ENCODE measurements at places on chromosomes 3 and 15.

- no peak for DNase-seq
Observed at GRCh38 chr3:115141033-115141757, 5.9 kb downstream of the ZBTB20 start.

- DNase-seq: no peak
Observed at GRCh38 chr15:50116477-50116876, 2.6 kb downstream of the ATP8B4 start.

DNA sequence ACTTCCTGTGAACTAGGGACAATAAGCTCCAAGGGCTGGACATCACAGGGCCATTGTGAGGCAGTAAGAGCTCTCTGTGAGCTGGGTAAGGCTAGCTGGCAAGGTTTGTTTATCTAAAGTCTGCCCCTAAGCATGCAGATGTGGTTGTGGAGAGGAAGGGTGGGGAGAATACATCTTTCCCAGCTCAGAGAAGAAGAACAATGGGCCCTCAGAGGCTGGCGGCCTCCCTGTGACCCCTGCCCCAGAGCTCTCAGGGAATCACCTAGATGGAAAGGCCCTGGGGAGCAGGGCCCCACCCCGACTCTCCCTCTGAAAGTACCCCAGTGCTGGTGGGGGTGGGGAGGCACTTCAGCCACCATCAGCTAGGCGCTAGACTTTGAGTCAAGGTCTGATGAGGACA is 4.3 kb upstream of the AP3B2 start:
- no peak for DNase-seq

- DNase-seq: no peak
Observed at GRCh38 chr3:86056962-86057361, 934.0 kb downstream of the VGLL3 start.

GRCh38 chr15:40061212-40061901 is 22.4 kb upstream of the SRP14 start:
- DNase-seq: no peak

- DNase-seq: no peak
Observed at GRCh38 chr3:21894459-21895340, 143.7 kb upstream of the ZNF385D start.

DNA sequence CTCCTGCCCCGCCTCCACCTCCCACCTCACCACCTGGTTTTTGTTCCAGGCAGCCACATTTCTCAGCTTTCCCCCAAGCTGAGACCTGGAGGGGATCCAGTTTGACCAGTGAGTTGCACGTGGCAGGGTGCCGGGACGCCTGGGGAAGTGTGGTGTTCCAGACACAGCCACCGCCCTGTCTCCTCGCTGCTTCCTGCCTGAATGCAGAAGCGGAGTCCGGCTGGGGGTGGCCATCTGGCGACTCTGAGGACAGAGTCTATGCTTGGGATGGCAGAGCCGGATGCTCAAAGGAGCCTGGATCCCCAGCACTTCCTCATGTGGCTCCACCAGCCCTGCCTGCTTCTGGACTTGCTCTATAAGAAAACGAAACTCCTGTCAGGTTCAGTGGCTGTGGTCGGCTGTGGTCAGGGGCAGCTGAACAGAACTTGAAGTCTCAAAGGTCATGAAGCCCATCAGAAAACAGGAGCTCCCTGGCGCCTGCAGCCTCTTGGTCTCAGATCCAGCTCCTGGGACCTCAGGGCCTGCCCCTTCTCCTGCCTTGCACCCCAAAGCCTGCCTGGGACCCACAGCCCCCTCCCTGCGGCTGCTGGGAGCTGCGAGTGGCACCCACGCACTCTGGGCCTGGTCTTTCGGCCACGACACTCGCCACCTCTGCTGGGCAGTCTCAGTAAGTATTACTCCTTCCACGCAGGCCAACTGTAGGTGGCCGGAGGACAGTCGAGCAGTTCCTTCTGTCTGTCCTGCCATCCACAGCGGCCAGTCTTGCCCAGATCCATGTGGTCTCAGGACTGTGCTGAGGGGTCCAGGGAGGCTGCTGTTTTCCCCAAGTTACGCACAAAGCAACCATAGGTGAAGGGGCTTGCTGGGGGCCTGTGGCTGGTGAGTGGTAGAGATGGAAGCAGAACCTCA is 112.8 kb upstream of the MEF2A start:
- no peak for DNase-seq

DNA sequence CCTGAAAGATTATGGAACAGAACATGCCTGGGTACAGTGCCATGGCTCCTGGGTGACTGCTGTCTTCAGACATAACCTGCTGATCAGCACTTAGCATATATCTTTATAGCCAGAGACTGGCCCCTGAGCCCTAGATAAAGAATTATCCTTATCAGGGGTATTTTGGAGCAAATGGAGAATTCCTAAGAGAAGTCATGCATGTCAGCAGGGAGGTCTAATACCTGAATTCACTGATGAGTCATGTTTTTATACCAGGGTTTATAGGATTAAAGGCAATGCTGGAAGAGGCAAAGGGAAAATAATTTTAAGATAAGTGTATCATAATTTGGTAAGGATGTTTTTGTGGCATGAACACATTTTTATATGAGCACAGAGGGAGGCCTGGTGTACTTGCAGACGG is 159.8 kb downstream of the ADAMTSL3 start:
- no peak for DNase-seq

DNA sequence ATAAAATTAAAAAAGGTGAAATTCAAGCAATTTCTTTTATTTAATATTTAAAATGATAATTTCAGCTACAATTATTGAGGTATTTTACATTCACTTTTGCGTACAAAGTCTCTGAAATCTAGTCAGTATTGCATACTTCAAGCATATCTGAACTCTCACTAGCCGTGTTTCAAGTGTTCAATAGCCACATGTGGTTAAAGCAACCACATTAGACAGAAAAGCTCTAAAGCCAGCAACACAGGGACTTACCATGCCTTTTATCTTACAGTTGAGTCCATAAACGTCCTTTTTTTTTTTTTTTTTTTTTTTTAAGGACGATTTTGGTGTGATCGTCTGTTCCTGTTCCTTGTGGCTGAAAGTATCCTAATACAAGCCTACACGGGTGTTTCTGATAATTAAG is 257.0 kb upstream of the RGMA start:
- no peak for DNase-seq

DNA sequence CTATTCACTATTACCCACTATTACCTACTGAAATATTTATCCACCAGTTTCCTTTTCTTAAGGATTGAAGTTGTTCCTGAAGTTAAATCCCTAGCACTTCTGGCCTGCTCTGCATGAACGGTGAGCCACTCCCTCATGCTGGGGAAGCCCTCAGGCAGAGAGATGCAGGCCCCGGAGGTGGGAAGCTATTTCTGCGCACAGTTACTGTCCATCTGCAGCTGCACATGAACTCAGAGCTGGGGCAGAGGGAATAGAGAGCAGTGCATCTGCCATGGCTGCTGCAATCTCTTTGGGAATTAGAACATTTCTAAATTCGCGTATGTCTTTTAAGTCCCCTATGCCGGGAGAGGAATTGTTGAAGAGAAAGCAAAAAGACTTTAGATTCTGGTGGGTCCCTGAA is 6.3 kb upstream of the GALNT15 start:
- DNase-seq: no peak

DNA sequence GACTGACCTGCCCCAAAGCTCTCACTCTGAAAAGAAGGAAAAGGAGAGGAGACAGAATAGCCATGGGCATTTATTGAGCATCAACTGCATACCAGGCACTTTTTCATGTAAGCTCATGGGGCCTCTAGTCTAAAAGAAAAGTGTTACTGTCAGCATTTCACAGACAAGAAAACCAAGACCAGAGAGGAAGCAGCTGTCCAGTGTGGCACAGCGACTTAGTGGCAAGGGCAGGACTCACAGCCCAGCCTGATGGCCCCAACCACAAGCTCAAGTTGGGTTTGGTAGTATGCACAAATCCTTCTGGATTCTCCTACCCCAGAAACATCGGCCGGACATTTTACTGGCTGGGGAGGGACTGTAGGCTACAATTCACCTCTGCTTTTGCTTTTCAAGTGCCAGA is 5.8 kb downstream of the EFCC1 start:
- no peak for DNase-seq

- DNase-seq: no peak
Observed at GRCh38 chr3:166580561-166580960, 743.3 kb upstream of the BCHE start.
